Right lung (tissue), 10 donors: ENCODE measurements at places on chromosomes 16 and 17. TPM values are rescaled to one million over a fixed set of nuclear protein-coding genes. Genes with fewer than 3 reads are reported as not detected.

Gene CBX4
- 15.2 TPM for polyA plus RNA-seq

- no peak for DNase-seq
Observed at GRCh38 chr16:6616746-6617145, 715.9 kb upstream of the RBFOX1 start.

Gene CCL1
- not detected for polyA plus RNA-seq

DNA sequence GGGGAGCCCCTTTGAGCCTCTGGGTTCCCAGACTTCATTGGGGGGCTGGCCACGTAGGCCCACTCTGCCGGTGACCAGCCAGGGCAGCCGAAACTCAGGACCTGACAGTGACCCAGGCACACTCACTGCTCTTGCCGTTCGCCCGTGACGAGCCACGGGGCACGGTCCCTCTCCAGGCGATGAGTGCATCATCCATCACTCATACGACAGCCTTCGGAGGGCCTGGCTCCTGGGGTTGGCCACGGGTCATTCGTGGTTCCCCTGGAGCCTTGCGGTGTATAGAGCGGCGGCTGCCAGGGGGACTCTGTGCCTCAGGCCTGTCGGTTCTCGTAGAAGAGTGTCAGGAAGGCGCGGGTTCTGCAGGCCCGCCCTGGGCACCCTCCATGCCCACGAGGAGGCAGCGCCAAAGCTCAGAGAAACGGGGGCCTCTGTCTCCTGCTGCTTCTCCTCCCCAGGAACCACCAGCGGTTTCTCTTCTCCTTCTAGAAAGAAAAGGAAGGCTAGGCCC, 11.2 kb upstream of the NUDT16L1 start:
- DNase-seq = no peak

GRCh38 chr17:39928858-39929645, 1.5 kb downstream of the LRRC3C start:
- DNase-seq = no peak

Gene KRT23
- not detected for polyA plus RNA-seq
